ENCODE measurements at places on chromosomes 5 and 9.
A peak's percentile ranks its signal among the peaks of the same experiment; 100 is the strongest.

DNA sequence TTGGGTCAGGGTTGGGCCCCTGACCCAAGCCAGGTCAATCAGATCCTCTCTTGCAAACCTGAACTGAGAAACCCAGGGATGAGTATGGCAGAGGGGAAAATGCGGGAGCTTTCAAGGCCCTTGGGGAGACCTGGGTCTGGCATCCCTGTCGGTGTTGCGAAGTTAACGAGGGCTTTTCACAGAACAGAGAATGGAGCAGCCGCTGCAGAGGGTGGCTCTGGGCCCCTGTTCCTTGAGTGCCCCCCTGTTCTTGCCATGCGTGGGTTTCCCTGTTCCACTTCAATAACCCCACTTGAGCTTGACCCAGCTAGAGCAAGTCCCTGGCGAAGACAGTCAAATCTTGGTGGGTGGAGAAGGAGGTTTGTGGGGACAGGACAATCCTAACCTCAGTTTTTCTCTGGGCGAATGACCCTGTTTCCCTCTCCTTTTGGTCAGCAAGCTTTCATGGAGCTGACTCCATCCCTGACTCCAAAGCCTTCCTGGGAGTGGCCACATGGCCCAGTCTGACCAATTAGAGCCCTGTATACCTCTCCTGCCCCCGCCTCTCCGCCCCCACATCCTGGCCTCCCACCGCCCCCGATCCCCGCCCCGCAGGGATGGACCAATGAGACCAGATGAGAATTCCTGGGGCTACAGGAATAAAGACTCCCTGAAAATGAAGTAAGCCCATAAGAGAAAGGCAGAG is 2.9 kb upstream of the VDAC1 start:
- peak; percentile 47 for DNase-seq

- DNase-seq: no peak
These were observed 297.1 kb upstream of the C9orf72 start for GRCh38 chr9:27870404-27870803.

GRCh38 chr5:80641353-80641752 is 13.1 kb upstream of the MSH3 start:
- DNase-seq: no peak

DNA sequence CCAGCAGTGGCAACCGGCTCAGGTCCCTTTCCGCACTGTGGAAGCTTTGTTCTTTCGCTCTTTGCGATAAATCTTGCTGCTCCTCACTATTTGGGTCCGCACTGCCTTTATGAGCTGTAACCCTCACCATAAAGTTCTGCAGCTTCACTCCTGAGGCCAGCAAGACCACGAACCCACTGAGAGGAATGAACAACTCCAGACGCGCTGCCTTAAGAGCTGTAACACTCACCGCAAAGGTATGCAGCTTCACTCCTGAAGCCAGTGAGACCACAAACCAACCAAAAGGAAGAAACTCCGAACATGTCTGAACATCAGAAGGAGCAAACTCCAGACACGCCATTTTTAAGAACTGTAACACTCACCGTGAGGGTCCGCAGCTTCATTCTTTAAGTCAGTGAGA is 103.5 kb downstream of the GLIS3 start:
- no peak for DNase-seq

- DNase-seq: no peak
These were observed 743 bp downstream of the NR3C1 start for GRCh38 chr5:143402553-143403333.

DNA sequence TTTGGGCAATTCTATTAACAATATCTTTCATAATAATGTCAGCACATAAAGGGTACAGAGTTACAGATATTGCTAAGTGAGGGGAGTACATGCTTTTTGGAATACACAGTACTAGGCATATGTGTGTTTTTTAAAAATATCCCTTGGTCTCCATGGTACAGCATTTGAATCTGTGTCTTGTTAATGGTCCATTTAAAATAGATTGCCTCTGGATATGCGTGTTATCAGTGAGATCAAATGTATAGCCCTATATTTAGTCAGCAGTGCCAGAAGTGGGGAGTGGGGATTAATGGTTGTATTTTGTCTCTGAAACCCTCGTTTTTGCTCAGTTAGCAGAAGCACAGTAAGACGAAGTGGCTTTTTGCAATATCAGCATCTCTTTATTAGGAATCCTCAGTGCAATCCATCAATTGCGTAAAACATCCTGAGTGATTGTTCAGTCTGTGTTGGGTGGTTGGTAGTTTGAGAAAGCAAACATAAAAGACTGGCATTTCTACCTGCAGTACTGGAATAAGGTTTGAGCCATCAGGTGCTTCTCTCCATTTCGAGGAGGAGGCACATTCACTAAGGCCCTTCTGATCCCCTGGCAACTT is 19.0 kb downstream of the SKP2 start:
- no peak for DNase-seq

GRCh38 chr9:107562798-107563197 is 73.2 kb upstream of the KLF4 start:
- no peak for DNase-seq

- no peak for DNase-seq
These were observed 31.9 kb downstream of the GNA14 start for GRCh38 chr9:77616191-77616590.

DNA sequence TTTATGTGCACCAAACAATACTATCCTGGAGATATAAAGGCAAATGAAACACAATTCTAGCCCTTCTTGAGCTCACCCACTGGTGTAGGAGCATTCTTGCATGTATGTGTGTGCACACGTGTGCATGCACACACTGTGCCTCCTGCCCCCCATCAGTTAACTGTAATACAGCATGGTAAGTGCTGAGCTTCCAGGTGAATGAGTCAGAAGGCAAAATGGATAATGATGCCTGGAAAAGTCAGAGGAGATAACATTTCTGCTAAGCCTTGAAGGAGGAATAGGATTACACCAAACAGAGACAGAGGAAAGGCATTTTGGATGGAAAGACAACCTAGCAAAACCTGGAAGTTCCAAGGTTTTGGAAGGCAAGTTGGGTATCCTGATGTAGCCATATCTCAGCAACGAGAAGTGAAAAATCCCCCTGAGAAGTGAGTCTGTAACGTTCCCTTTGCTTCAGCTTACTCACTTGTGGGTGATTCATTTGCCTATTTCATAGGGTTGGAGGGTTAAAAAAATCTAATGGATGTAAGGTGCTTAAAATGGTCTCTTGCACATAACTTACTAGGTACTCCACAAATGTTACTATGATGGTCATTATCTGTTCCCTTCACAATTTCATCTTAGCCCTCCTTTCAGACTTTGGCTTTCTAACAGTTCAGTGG is 101.4 kb upstream of the STC2 start:
- DNase-seq: no peak

- DNase-seq: no peak
These were observed 58.3 kb downstream of the MTX3 start for GRCh38 chr5:79932510-79933504.

Measured in HuH-7 (cell line).